Kasumi-1 (cell line): ENCODE measurements at places on chromosomes 2 and 18.

GRCh38 chr2:75315436-75315835 lies 116.1 kb upstream of the TACR1 start:
- DNase-seq: no peak

DNA sequence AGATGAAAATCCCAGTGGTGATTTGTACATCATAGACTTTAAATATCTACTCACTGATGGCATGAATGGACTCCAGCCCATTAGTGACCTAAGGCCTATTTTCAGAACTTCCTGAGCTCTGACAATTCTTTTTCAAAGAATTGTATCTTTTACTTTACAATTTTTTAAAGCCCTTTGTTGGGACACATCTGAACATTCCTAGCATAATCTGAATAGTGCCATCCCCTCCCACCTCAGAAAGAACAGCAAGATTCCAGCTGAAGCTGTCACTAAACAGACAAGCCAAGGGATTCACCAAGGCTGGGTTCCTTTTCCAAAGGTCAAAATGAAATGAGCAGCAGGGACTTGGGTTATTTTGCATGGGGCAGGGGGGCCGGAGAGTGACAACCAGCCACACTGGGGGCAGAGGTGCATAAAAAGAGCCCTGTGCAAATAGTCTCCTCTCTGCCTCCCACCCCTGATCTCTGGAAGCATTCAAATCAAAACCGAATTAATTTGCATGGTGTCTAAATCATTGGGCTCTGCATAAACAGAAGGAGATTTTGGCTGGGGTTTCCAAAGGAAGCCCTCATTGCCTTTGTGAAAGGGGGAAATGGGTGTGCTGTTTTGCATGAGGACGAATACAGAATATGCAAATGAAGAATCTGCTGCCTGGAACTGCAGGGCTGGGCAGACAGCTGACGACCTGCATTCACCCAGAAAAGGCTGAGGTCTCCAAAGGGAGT lies 17.2 kb downstream of the EPHA4 start:
- no peak for DNase-seq

DNA sequence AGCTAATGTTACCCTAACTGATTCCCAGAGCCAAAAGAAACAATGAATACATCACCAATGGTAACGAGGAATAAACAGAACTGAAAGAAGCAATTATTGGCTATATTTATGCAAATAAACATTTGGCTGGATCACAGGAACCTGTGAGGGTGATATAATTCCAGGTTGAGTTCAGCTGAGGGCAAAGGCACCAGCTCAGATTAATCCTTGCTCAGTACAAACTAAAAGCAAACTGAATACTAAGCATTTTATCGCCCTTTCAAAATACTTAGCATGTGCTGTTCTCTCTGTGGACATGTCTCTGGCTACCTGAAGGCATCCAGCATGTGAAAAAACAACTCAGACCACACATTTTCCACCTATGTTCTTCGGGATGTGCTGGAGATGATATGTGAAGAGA lies 791.7 kb downstream of the METTL4 start:
- no peak for DNase-seq

DNA sequence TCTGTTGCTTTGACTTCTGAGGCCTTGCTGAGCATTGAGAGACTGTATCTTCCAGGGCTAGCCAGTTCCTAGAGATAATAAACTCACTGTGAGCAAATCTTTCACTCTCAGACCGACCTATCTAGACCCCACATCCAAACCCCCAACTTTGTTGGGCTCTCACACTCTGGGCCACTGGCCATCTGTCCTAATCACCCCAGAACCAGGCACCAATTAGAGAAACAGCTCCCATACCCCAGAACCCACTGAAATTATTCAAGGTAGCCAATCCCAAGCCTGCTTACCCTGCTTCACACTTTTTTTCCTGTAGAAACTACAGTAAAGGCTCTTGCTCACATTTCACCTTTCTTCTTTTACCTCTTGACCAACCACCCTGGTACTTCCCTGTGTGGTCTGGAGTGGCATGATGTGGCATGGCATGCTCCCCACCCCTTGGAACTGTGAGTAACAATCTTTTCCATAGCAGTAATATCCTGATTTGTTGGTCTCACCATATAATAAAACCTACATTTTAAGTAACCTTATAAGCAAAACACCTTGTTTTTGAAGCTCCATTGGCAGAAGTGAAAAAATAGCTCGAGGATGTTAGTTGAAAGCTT lies 55.2 kb downstream of the ANKRD12 start:
- no peak for DNase-seq

- no peak for DNase-seq
These were observed 38.6 kb upstream of the ASAP2 start for GRCh38 chr2:9167718-9168657.
